NCI-H526 (cell line): ENCODE measurements at places on chromosomes 1 and 21.
A peak's percentile ranks its signal among the peaks of the same experiment; 100 is the strongest.

GRCh38 chr21:38925923-38926322, 120.2 kb downstream of the ETS2 start:
- no peak for DNase-seq

GRCh38 chr1:31803610-31804009, 12.2 kb downstream of the SPOCD1 start:
- DNase-seq, result no peak

- no peak for DNase-seq
Observed at GRCh38 chr1:27127419-27127818, 27.5 kb downstream of the SLC9A1 start.

DNA sequence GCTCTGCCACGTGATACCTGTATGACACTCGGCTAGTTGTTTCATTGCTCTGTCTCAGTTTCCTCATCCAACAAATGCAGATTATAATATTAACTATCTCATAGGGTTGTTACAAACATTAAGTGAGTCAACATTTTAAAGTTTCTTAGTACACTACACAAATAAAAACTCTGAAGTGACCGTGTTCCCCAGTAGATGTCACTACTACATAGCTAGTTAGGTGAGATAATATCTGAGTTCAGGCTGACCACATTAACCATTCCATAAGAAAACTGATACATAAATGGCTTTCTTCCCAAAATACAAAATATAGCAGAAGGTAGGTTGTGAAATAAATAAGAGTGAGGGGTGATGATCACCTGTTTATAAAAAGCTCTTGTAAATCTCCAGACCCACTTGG, 214.1 kb downstream of the NUF2 start:
- DNase-seq, result peak; percentile 36

DNA sequence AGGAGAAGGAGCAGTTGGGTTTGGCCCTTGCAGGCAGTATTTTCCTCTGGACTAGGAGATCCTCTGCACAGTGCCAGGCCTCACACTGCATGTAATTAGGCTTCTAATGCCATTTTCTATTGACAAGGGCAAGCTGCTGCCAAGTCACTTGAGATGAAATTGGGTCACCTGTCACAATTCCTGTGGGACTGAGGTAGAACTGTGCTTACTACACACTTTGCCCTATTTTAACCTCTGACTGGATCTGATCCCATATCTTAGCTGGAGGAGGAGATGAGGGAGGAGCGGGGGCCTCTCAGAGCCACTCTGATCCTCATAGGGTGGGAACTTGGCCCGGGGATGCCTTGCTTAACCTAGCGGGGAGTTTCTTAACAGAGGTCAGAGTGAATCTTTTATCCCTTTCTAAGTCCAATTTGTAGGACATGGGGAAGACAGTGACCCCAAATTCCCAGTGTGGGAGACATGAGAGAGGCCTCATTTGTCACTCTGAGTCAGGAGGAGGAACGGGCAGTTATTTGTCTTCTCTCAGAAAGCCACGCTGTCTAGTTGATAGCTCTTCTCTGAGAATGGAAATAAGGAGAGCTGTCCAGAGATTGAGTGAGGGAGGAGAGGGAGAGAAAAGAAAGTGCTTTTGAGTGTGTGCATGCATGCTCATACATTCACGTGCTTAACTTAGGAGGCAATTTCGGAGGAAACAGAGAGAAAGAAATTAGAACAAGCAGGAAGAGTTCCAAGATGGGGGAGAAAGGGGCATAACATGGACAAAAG, 121.3 kb downstream of the CACNA1E start:
- DNase-seq, result no peak

DNA sequence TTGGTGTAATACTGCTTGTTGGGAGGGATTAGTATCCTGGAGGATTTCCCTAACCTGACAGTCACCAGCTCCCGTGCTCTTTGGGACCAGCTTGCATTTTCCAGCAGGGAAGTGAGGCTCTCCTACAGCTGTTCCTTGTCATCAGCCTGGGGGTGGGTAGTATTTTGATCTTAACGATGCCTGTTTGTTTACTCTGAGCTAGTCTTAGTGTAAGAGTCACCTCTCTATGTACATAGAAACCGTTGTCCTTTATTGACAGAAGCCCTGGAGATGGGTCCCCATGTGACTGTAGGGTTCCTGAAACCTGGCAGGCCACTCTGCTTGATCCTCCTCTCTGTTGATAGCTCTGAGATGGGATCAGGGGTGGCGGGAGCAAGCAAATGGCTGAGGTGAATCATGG, 58.0 kb downstream of the ACP6 start:
- peak; percentile 90 for DNase-seq

DNA sequence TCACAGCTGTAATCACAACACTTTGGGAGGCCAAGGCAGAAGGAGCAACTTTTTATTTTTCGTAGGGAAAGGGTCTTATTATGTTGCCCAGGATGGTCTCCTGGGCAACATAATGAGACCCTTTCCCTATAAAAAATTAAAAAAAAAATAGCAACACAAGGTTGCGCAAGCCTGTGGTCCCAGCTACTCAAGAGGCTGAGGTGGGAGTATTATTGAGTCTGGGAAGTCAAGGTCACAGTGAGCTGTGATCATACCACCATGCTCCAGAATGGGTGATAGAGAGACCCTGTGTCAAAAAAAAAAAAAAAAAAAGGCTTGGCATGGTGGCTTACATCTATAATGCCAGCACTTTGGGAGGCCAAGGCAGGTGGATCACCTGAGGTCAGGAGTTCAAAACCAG, 131.6 kb downstream of the TRIM33 start:
- no peak for DNase-seq

DNA sequence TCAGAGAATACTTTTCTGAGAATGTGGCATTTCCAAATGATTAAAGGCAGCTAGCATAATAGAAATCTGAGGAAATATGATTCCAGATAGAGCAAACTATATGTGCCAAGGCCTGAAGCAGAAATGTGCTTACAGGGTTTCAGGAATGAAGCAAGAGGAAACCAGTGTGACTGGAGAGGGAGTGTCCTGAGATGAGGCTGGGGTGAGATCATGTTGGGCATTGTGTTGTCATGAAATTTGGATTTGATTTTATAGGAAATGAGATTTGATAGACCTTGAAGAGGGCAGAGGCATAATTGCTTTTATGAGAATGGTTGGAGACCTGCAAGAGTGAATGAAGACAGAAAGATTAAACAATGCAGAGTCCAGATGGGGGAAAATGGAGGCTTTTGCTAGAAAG, 338.1 kb upstream of the SNX7 start:
- no peak for DNase-seq

DNA sequence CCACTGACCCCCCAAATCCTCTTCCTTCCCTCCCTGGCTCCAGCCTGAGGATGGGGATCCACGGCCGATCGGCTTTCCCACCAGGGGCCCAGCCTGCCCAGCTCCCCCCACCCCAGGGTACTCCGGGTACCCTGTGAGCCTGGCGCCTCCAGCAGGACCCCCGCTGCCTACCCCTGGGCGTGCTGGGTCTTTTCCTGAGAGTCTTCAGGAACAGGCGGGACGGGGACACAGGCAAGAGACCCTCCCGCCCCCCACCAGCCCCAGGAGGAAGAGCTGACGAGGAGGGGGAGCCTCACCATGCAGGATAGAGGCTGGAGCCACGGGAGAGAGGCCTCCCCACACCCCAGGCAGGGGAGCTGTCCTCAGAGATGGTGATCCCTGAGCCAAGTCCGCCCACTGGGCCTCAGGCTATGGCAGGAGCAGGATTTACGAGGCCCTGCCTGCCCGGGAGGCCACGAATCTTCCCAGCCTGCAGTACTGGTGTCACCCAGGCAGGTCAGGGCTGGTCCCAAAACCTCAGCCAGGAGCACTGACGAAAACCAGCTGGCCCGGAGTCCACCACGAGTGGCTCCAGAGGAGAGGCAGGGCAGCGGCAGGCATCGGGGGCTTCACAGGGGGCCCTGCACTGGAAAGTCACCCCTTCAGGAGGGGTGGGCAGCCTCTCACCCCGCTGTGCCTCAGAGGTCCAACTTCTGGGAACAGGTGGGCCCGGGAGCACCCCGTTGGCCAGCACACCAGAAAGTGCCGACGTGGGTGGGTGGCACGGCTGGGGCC, 58.0 kb downstream of the MEGF6 start:
- peak; percentile 15 for DNase-seq

GRCh38 chr1:20964540-20965484, 177.7 kb upstream of the HP1BP3 start:
- no peak for DNase-seq

DNA sequence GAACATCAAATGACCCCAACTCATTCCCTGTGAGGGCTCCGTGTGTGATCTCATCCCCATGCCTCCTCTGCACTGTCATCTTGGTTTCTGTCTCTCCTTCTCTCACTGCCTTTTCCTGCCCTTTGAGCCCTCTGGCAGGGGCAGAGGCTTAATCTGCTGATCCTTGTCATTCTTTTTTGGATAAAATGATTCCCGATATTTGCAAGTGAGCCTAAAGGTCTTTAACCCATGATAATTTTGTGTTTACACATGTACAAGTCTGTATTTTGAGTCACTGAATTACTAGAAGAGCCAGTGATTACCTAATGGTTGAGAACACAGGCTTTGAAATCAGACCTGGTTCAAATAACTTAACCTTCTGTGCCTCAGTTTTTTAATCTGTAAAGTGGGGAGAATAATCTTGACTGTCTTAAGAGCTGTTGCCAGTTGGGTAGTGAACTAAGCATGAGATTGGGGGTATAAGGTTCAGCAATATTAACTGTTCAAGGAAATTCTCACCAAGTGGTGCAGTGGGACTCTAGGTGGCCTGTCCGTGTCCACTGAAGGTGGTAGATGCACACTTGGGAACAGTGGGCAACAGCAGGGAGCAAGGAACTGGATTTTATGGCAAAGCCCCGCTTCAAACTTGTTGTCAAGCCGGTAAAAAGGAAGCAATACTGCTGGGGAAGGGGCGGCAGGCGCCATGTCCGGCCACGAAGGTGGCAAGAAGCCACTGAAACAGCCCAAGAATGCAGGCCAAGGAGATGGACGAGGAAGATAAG, 1.6 kb downstream of the ECHDC2 start:
- DNase-seq, result no peak

DNA sequence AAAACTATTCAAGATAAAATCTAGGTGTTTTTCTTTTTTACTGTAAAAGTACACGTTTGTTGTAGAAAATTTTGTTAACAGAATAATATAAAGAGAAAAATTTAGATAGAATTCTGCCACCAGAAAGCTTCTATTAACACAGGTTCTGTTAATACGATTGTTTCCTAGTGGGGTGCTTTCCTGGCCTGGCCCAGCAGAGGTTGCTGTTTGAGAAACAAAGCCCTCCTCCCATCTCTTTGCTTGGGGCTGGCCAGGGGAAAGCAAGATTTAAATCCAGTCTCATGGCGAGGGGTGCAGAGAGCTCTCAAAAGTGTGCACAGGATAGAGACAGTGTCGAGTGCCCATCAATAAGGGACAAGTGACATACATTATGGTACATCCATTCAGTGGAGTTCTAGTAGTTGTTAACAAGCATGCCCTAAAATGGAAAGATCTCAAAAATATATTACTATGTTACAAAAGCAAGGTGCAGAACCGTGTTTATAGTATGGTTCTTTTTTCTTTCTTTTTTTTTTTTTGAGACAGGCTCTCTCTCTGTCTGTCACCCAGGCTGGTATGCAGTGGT, 14.6 kb upstream of the ACBD3 start:
- peak; percentile 8 for DNase-seq

DNA sequence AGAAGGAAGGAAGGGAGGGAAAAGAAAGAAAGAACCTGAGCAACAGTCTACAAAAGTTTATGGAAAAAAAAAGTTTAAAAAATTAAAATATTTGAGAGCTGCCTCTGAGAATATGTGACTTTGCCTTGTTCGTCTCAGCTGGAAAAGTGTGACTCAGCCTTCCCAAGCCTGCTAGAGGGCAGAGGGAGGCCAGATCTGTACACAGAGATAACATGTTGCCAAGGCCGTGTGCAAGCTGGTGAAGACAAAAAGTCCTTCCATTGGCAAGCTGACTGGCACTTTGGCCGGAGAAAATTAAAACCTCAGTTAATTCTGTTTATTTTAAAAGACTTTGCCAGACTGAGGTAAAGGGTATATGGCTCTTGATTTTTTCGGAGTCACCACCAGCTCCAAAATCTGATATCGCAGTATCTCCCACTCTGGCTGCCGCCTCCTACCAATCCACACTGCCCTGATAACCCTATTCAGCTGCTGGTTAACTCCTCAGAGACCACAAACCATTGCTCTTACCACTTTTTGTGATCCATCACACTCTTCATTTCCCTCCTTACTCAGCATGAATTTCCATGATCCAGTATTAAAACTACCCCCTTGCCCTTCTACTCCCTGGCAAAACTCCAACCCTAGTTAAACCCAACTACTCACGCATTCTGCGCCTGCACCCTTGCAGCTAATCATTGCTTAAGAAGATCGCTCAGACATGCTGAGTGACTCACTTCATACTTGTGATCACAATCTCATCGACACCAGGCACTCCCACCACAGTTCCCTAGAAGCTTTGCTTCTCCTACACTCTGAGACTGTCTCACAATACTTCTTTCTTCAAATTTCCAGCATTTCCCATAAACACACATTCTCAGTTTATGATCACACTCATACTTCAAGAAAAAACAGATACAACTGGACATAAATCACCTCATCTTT, 5.7 kb upstream of the PPP1R15B start:
- DNase-seq, result no peak

GRCh38 chr1:92333668-92334067, 34.8 kb downstream of the RPAP2 start:
- DNase-seq, result no peak

- DNase-seq, result peak; percentile 72
Observed at GRCh38 chr1:95742591-95743089, 508.6 kb downstream of the RWDD3 start.

DNA sequence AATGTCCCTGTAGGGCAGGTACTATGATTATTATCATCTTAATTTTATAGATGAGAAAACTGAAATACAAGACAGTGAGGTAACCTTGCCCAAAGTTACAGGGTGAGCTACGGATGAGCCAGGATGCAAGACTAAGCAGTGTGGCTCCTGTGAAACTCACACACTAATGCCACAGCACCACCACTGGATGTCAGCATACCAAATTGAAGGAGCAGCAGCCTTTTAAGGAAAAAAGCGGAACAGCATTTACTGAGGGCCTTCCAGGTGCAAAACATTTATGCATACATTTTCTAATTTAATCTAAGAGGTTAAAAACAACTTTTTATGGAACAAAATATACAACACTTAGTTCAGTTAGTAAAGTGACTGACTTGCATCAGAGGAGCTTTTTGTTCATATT, 41.7 kb downstream of the SEC16B start:
- no peak for DNase-seq

DNA sequence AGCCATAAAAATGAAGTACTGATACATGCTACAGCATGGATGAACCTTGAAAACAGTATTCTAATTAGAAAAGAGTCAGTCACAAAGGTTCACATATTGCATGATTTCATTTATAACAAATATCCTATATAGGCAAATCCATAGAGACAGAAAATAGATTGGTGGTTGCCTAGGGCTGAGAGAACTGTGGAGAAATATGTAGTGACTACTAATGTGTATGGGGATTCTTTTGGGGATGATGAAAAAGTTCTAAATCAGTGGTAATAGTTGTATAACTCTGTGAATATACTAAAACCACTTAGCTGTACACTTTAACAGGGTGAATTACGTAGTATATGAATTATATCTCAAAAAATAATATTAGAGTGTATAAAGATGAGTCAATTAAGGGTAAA, 45.8 kb downstream of the RNF115 start:
- DNase-seq, result no peak

- no peak for DNase-seq
Observed at GRCh38 chr1:211951856-211952255, 83.5 kb downstream of the INTS7 start.
